ENCODE measurements at places on chromosomes 1 and 21.

DNA sequence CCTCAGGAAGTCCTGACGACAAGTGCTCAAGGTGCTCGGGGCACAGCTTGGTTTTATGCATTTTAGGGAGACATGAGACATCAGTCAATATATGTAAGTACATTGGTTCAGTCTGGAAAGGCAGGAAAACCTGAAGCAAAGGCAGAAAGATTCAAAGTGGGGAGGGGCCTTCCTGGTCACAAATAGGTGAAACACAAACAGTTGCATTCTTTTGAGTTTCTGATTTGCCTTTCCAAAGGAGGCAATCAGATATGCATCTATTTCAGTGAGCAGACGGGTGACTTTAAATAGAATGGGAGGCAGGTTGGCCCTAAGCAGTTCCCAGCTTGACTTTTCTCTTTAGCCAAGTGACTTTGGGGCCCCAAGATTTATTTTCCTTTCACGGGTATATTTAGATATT is 8.9 kb upstream of the RNF187 start:
- no peak for DNase-seq

DNA sequence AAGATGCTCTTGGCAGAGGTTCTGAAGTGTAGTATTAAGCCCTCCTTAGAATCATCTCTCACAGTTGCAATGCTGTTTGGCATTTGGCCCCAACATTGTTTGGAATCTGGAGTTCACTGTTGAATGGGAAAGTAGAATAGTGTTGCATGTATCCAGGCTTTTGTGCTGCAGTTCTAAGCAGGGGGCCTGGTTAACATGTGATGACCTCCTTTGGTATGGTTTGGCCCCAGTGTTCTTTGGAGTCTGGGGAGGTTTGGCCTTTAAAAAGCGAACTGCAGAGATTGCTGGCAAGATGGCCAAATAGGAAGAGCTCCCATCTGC is 61.8 kb upstream of the PLD5 start:
- DNase-seq: no peak

DNA sequence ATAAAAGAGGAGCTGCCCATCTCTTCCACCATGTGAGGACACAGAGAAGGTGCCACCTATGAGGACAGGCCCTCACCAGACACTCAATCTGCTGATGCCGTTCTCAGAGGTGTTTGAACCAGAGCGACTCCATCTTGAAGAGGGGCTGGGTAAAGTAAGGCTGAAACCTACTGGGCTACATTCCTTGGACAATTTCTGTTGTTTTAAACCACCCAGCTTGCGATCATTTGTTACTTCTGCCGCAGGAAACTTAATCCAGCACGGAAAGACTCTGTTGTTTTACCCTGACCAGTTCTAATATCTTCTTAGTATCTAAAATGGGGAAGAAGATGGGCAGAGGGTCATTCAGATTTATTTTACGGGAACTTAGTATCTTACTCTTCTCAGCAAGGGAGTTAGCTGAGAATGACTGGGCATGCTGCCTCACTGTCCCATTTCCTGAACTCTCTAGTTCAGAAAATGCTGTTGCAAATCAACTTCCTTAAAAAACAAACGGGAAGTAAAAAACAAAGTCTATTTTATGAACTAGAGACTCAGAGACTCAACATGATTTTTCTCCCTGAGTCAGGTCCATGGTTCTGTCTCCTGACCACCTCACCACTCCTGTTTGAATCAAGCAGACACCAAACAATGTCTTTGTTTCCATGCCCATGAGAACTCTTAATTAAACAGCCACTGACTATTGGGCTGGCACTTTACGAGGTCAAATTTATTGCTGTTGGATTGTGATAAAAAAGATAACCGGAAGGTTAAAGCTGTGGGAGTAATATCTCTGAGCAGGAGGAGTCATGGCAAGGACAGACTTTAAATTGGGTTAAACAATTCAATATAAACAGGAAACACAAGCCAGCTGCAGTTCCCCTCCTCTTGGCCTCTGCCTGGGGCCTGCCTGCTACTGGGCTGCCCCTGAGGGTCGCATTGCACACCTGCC is 23.8 kb upstream of the IFNAR1 start:
- DNase-seq: no peak

DNA sequence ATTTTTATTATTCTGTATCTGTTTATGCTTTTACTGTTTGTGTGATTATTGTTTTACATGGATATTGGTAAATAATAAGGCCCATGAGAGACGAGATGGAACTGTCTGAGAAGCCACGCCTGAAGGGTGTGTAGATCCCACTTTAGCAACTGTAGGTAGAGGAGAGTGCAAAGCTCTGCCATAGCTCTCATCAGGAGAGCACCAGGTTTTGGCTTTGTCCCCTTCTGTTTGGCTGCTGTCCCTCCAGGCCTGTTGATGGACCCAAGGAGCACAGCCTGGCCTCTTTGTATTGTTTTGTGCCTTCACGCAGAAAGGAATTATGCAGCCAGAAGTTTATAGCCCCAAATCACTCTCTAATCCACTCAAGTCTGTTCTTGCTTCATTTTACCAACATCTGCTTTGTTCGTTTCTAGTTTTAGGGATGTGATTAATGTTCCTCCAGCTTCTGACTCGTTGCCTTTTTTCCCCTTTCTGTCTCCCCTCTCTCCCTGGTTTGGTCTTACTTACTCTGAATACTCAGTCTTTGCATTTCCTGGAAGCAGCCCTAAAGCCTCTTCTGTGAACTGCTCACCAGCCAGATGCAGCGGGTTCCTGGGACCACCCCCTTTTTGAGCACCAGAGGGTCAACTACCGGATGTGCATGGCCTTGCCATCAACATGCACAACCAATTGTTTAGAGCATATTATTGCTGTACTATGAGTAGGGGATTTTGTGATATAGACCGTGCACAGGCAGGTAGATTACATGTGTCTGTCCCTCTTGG is 127.3 kb downstream of the HHAT start:
- no peak for DNase-seq

GRCh38 chr1:61682891-61683290 is 42.0 kb downstream of the TM2D1 start:
- no peak for DNase-seq

- no peak for DNase-seq
These were observed 55.5 kb upstream of the TLR5 start for GRCh38 chr1:223198628-223198965.

DNA sequence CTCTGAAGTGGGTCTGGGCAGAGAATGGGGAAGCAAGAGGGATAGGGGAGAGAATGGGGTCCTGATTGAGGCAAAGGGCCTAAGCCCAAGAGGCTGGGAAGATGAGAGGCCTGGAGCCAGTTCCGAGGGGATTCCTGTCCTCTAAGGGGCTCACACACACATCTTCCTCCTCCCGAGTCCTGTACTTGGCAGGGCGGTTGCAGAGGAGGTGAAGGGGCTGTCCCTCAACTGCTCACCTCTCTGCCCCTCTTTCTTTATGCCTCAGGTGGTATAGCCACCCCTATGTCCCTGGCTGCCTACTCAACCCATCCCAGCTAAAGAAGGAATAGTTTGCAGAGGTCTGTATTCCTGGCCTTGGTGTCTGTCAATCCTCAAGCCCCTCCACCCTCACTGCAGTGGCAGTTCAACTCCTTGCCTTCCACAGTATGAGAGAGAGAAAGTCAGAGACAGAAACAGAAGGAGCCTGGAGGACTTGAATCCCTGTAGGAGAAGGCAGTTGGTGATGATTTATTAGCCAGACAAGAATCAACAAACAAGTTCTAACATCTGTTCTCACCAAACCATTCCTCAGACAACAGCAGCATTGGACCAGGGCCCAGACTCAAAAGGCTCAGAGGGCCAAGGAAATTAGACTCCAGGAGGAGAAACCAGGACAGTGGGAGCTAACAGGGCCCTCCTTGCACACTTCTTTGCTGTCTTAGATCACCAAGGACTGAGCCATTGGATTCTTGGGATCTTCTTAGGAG is 10.7 kb downstream of the SH2D2A start:
- DNase-seq: no peak

- peak; percentile 69 for DNase-seq
These were observed 1.4 kb downstream of the MEX3A start for GRCh38 chr1:156080863-156081179.

GRCh38 chr1:150164224-150164623 is 14.5 kb downstream of the PLEKHO1 start:
- DNase-seq: no peak

- DNase-seq: no peak
These were observed 372.3 kb downstream of the USP25 start for GRCh38 chr21:16102113-16102512.

- peak; percentile 5 for DNase-seq
These were observed 59.6 kb downstream of the RPS6KC1 start for GRCh38 chr1:213110349-213111300.

- DNase-seq: no peak
These were observed 25.0 kb upstream of the SYDE2 start for GRCh38 chr1:85225624-85226380.

DNA sequence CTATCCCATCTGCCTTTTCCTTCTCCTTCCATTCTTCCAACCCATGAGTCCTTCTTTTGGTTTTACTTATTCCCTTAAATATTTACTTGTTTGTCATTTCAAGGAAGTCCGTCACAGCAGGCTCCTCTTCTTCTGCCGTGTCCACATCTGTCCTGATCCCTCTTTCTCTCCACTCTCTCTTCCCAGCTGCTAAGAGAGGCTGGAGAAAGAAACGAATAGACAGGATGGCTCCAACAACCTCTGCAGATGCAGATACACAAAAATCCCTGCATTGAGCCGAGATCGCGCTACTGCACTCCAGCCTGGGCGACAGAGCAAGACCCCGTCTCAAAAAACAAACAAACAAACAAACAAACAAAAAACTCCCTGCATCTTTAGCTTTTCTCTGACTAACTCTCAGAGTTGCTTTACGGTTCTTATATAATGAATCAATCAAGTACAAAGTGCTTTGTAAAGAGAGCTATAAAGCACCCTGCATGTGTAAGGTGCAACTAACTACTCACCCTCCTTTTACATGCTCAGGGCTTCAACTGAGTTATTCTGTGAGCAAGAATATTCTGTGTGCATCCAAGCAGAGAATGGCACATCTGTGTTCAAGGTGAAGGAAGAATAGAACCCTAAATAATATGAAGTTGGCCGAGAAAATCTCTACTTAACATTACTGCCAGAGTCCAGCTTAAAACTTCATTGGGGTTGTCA is 3.8 kb upstream of the SAMD13 start:
- DNase-seq: no peak

DNA sequence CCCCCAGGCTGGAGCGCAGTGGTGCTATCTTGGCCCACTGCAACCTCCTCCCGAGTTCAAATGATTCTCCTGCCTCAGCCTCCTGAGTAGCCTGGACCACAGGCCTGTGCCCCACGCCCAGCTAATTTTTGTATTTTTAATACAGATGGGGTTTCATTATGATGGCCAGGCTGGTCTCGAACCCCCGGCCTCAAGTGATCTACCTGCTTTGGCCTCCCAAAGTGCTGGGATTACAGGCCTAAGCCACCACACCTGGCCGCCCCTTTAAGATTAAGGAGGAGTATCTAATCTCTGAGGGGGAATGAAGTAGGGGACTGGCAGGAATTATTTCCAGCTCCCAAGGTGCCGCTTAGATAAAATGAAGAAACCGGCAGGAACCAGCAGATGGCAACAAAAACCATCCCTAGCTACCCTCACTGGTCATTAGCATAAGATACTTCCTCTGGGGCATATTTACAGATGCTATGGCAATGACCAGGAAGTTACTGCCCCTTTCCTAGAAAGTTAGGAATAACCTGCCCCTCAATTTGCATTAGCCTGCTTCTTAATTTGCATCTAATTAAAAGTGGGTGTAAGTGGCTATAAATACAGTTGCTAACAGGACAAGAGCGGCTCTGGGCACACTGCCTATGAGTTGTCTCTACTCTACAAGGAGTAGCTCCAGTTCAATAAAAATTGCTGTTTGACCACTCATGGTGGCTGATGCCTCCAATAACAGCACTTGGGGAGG is 7.1 kb upstream of the NSUN4 start:
- peak; percentile 84 for DNase-seq

DNA sequence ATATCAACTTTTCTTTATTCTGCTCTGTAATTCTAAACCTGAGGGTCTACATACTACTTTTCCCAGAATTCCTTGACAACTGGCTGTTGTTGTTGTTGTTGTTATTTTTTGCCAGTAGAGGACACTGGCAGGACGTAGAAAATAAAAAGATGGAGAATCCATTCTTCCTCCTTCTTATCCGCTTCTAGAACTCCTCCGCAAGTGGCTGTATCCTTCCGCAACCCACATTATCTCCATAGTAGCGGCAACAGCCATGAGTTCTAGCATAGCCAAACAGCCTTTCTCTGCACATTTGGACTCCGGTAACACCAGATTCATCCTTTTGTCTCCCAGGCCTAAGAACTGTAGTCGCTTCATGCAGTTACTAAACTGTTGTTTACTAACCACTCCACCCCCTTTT is 91.1 kb upstream of the CACHD1 start:
- peak; percentile 16 for DNase-seq

DNA sequence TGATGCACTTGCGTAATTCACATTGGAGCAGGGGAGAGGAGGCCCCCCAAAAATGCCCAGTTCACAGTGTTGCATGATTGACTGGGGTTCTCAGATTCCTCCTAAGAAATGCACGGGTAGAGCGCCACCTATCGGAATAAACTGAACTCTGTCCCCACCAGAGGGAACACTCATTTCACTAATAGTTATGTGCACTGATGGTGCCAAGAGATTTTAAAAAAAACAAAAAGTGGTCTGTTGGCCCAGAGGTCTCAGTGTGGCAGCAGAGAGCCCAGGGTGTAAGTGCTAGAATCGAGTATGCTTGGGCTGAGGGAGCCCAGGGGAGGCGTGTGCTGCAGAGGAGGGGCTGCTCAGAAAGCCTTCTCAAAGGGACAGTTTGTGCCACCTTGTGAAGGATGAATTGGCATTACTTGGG is 6.9 kb downstream of the PINK1 start:
- DNase-seq: peak; percentile 85

- no peak for DNase-seq
These were observed 95.5 kb downstream of the ST6GALNAC3 start for GRCh38 chr1:76170084-76170483.

DNA sequence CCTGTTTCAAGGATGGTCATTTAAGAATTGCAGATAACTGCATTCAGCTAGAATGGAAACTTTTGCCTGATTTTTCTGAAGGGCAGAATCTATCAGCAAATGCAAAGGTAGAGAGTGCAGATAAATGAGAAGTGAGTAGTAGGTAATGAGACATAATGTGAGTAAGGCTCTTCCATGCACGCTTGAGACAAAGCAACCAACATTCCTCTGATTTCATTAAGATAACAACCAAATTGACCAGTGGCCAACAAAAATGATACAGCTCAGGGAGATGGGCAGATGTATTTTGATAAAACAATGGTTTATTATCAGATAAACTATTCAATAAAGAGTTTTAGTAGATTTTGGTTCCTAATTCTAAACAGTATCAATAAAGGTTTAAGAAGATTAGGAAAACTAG is 404.4 kb upstream of the PBX1 start:
- no peak for DNase-seq

- no peak for DNase-seq
These were observed 8.6 kb upstream of the MT1HL1 start for GRCh38 chr1:237012788-237013383.

GRCh38 chr1:231757101-231757404 is 130.5 kb downstream of the DISC1 start:
- DNase-seq: no peak

GRCh38 chr1:221157026-221157761 is 278.0 kb downstream of the HLX start:
- no peak for DNase-seq

Measured in H7 (cell line).